MM.1S (cell line): ENCODE measurements at places on chromosomes 5 and 9.

DNA sequence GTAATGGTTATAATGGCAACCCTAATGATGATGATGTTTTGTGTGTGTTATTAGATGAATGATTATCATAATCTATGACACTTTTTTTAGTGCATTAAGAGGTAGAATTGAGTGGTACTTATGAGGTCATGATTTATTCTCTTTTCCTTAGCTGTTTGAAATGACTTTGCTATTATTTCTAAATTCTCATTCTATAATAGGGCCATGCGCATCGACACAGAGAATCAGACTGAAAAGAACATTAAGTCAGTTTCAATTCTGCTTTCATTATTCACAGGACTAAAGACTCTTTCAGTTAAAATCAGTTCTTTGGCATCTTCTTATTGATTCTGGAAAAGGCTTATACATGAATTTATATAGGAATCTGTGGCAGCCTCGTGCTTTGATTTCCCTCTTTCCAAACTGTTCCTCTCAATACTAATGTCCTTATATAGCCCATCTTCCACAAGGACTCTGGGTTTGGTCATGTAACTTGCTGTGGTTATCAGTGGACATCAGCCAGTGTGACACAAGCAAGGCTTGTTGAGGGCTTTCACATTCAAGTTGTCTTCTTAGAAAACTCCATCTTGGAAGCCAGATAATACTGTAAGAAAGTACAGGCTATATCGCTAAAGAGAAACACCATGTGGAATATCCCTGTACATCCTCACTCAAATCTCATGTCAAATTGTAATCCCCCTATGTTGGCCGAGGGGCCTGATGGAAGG, 140.3 kb upstream of the CHD1 start:
- no peak for DNase-seq

DNA sequence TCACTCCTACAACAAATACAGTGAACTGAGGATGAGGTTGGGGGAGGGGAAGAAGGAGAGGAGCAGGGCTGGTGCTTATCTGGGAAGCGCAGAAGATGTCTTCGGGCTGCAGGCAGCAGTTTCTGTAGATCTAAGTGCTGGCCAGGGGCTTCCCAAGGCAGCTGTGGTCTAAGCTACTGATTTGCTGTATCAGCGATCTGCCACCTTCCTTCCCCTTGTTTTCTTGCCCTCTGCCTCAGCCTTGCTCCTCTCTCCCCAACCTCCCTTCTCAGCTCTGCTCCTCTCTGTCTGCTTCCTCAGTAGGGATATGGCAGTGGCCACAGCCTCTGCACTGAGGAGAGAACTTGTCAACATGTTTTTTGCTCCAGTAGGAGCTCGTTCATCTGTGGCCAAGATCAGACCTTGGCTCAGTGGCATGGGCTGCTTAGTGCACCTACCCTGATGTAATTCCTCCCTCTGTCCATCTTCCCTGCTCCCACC, 42.8 kb upstream of the IL6ST start:
- peak; percentile 85 for DNase-seq

GRCh38 chr5:147093138-147093537, 141.7 kb upstream of the STK32A start:
- no peak for DNase-seq

GRCh38 chr5:33612386-33612785, 171.6 kb downstream of the TARS1 start:
- no peak for DNase-seq

DNA sequence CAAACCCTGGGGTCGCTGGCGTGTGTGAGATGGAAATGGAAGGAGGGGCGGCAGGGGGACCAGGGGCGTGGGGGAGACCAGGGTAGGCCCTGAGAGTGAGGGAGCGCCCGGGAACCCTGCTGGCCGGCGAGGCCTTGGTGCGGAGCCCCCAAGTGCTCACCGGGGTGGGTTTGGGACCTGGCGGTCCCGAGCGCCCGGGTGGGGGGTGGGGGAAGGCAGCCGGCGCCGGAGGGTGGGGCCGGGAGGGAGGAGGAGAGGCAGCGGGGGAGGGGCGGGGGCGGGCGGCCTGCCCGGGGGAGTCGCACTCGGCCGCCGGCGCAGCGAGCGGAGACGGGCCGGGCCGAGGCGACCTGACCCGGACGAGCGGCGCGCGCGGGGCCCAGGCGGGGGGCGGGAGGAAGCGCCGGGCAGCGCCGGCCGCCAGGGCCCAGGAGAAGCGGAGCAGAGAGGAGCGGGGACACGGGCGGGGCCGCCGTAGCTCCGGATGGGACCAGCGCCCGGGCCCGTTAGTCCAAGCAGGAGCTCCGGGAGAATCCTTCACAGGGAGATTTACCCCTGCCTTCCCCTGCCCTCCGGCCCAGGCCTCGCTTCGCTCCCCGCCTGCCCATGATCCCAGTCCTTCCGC, at the start of gene NPR2:
NPR2 (plus strand) TSS at position 295 of the 625 bp plus-strand sequence. CDS start 818 bp downstream, outside the sequence.
- no peak for DNase-seq

DNA sequence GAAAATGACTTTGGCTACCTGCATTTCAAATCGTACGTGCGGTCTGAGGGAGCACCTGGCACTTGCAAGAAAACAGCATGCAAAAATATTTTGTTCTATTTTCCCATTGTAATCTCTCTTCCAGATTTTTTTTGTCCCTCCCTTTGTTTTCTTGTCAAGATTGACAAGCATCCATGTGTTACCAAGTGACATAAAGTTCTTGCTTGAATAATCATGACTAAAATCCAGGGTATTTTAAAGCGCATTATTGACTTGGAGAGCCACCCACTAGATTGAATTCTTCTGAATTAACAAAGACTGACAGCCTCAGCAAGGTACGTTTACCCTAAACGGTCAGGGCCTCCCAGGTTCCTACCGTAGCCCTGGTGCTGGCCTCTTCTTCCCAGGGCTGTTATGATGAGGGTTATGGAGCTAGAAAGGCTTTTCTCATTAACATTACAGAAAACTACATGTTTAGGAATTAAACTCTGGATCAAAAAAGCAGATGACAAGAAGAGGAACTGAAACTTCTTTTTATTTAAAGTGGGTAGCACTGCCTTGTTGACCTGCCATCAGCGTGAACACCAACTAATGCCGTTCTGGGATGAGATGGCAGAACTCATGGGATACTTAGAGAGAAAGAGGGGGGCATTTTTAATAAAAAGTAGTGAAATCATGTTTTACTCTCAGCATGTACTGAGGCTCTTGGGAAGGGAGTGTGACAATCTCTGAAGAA, 297.0 kb downstream of the EFNA5 start:
- DNase-seq: peak; percentile 32

DNA sequence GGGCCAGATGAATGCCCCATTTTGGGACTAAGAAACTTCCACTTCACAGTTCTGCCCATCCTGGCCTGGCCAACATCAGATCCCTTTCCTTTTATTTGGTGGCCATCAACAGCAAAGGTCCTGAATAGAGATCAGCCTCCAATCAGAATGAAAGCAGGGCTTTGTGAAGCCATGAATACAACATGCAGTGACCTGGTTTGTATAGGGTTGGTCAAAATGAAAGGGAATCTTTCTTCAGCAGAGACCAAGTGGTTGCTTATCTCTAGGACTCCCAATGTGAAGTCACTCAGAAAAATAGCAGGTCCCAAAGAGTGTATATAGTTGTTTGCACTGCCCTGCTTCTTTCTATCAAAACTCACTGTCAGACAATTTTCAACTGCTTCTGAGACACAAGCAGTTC, 113.9 kb upstream of the SLC12A2 start:
- no peak for DNase-seq

- DNase-seq: peak; percentile 42
Measured at GRCh38 chr5:75335952-75336614, 937 bp upstream of the HMGCR start.

DNA sequence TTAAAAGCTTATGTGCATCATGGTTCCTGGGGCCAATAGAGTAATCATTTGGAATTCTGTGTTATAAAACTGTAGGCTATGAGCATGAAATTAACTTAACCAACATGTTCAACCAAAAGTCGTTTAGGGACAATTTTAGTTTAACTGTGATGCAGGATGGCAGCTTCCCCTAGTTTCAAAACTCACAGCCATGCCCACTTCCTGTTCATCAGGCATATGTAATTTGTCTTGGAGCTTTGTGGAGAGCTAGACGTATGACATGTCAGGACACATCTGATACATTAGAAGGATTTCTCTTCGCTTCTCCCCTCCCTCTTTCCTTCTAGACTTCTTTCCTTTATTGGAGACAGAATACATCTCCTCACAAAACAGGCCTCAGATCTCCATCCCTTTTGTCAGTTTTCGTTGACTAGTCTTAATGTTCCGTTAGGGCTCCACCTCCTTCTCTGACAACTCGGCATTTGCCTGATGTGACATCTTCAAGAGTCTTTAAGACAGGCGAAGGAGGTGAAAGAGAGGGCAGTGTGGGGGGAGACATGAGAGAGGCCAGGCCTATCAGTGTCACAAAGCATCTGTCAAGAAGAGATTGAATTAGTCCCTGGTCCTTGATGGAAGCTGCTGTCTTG, 176.0 kb downstream of the MSX2 start:
- DNase-seq: no peak

GRCh38 chr5:171826132-171826531, 40.5 kb downstream of the SMIM23 start:
- DNase-seq: no peak

DNA sequence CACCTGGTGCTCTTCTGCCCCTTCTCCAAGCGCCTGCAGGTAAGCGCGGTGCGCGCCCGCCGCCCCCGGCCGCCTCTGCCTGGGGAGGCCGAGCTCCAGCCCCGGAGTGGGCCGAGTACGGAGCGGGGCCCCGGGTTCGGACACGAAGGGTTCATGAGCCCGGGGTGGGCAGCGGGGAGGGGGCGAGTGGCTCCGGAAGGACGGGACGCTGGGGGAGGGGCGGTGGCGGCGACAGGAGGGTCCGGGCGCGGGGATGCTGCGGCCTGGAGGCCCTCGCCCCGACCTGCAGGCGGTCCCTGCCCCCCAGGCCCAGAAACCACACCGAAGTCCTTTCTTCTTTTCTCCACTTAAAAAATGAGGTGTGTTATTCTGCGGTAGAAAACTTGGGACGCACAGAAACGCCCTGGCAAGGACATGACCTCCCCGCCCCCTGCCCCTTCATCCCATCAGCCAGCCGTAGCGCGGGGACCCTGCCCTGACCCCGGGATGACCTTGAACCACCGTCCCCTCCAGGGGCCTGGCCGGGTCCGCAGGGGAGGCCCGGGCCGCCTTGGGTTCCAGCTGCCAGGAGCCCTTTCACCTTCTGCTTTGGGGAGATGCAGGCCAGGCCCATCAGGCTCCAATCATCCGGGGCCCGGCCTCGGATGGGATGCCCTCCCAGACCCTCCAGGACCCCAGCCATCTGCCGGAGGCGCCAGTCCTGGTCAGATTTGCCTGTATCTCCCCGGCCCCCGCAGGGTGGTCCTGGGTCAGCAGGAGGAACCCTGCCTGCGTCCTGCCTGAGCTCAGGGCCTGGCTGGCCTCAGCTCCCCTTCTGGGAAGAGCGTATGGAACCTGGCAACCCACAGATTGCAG, 545 bp downstream of the DIPK1B start:
- DNase-seq: no peak

DNA sequence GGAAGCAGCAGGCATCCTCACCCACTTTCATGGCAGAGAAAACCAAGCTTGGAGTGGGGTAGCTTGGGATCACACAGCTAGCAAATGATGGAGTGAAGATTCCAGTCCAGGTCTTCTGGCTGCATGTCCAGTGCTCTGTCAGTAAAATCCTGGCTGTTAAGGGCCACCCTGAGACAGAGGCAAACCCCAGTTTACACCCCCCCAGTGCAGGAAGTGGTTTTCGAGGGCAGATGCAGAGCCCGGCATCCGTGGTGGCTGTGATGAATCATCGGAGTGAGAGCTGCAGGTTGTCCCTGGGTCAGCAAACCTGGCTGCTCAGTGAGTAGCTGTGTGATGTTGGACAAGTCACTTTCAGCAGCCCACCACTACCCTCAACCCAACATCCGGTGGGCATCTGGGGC, 115.4 kb downstream of the RGS3 start:
- DNase-seq: peak; percentile 95

DNA sequence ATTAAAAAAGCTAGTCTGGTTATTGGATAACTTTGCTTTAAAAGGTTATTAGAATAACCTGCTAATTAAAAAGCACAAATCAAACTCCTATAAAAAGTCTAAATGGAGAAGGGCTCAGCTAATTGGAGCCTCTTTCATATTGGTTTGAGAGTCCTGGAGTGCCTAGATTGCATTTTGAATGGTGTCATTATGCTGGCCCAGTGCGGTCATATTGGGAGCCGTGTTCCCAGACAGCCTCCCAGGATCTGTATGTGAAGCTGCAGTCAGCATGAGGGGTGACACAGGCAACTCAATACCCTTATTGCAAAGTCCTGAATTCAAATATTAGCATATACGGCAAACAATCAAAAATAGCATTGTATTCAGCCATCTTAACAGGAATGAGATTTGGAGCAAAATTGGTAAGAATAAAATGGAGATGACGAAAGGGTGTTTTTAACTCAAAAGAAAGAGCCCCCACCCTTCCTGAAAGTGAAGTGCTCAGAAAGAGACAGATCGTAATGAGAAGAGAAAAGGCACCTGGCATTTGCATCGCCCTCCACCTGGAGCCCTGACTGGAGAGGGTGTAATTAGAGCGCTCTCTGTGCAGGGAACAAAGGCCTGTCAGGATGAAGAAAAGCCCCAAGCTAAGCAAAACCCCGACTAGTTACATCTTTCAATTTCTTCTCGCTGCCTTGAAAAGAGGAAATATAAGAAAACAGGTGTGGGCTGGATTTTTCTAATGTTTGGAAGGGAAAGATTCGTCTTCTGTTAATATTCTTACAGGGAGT, 621.0 kb upstream of the ADAMTS16 start:
- no peak for DNase-seq

GRCh38 chr9:82949203-82949602, 113.7 kb downstream of the RASEF start:
- no peak for DNase-seq

- no peak for DNase-seq
Measured at GRCh38 chr9:137117269-137117731, 2.8 kb upstream of the DPP7 start.

- DNase-seq: no peak
Measured at GRCh38 chr5:154520861-154521453, 42.9 kb upstream of the HAND1 start.

- no peak for DNase-seq
Measured at GRCh38 chr9:20663133-20663532, 20.9 kb upstream of the FOCAD start.

DNA sequence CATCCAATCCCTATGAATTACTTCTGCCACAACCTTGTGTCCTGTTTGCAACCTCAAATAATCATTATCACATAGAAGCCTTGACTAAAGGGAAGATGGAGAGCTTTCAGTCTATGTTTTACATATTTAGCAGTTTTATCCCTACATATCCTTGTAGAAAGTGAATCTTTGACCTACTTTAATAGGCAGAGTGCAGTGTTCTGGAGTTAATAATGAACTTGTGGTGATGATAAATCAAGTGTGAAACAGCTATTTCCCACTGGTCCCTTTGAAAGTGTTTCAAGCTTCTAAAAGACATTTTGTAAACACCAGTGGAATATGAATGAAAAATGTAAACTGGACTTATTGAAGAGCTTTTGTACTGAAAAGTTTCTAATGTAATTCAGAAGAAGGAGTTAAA, 406.7 kb downstream of the GABRG2 start:
- no peak for DNase-seq

GRCh38 chr9:33175649-33176325, 8.7 kb upstream of the B4GALT1 start:
- DNase-seq: no peak

- DNase-seq: no peak
Measured at GRCh38 chr5:78929833-78930232, 55.3 kb downstream of the ARSB start.

DNA sequence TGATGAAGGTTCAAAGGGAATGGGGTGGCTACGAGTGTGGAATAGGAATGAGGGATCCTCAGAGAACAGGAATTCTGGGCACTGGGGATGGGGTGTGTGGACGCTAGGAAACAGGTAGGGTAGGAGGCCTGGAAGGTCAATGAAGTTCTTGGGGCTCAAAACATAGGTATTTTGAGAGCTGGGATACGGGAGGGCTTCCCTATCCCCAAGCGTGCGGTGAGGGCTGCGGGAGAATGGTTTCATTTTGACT, 718 bp downstream of the QSOX2 start:
- no peak for DNase-seq
